ENCODE measurements at places on chromosomes 5 and 9.

- DNase-seq: no peak
These were observed 149.4 kb downstream of the MACROH2A1 start for GRCh38 chr5:135249658-135250057.

DNA sequence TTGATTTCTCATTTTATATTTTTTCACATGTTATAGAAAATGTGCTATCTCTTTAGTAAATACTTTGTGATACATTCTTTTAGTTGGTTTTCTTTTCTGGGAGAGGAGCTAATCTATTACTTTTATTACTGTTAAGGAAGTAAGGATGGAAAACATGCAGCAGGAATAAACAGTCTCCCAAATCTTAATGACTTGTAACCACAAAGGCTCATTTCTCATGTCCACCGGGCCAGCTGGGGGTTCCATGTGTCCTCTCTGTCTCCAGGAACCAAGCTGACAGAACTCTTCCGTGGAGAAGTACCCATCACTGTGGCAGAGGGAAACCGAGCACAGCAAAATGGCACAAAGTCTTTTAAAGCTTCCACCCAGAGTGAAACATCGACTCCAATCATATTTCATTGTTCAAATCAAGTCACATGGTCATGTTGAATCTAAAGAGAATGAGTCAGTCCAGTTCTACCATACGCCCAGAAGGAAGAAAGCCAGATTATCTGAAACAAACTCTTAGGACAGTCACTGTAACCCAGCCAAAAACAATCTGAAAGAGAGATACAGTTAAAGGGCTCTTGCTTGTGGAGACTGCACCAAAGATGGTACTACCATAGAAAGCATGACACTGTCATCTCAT lies 97.1 kb upstream of the CDH6 start:
- DNase-seq: no peak

GRCh38 chr5:40499518-40500273 lies 180.0 kb upstream of the PTGER4 start:
- DNase-seq: no peak

DNA sequence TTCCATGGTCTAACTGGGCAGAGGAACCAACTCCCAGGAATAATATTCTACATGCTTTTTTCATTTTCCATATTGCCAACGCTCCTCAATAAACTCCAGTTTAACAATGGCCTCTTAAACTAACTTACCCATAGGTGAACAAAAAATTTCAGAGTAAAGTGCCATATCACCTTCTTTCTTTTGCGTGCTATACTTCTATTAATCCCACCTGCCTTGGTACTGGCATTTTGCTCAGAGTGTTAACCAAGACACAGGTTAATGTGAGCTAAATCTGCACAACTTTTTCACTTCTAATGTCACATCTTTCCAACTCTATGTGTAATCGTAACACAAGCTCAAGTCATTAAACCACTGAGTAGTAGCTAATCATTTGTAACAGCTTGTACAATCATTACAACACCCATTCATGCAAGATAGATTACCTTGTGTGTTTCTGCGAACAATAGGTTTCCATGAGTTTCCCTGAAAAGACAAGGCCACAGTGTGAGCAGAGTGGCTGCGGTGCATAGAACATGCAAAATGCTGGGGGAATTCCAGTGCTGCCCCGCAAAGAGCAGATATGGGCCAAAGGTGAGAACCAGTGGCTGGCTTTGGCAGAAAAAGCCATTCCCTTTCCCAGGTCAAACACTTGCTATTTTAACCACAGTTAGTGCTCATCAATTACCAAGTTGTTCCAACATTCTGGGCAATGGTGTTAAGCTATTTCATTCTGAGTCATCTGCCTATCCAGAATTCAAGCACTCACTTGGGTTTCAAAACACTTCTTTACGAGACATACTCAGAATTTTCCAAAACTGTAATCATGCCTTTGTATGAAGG lies 42.8 kb downstream of the TIMD4 start:
- no peak for DNase-seq

GRCh38 chr5:111948092-111948841 lies 191.3 kb upstream of the NREP start:
- DNase-seq: no peak

GRCh38 chr5:148248894-148249293 lies 10.6 kb downstream of the MARCOL start:
- DNase-seq: no peak

- DNase-seq: no peak
These were observed 241.1 kb downstream of the PDE4D start for GRCh38 chr5:59652449-59652848.

GRCh38 chr9:136047076-136047774 lies 47.9 kb downstream of the NACC2 start:
- DNase-seq: no peak

- DNase-seq: no peak
These were observed 960 bp downstream of the CANX start for GRCh38 chr5:179699616-179700237.

DNA sequence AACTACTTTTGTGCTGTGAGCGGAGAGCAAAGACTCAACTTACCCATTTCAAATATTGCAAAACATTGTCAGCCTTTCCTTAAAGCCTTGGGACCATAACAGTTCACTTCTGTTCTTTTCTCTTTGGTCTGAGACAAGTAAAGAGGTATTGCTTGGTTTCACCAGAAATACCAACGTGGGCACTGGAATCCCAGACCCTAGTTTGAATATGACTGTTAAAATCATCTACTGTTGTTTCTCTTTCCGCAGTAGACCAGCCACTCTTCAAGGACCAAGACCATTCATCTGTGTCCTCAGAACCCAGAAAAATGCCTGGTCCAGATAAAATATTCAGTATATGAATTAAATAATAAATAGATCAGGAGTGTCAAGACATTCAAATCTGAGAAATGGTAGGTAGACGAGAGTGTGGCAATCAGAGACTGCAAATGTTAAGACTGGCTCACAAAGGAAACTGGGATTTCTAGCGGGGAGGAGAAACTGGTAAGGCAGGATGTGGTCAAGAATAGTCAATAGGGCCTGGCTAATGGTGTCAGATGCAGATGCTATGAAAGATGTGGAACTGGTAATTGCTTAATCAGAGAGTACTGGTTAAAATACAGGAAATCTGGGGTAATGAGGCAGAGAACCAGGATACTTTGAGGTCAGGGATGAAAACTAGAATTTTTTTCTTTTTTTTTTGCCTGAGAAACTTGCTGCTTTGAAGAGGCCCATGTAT lies 82.1 kb upstream of the IL33 start:
- DNase-seq: peak; percentile 19

- no peak for DNase-seq
These were observed 1.6 kb upstream of the LCN8 start for GRCh38 chr9:136759436-136760325.

DNA sequence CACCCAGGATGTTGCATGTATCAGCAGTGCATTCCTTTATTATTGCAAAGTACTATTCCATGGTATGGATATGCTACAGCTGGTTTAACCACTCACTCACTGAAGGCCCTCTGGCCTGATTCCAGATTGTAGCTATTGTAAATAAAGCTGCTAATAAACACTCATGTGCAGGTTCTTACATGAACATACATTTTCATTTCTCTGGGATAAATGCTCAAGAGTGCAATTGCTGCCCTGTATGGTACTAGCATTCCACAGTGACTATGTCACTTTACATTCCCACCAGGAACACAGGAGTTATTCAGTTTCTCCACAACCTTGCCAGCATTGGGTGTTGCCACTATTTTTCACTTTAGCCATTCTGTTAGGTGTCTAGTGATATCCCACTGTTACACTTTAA lies 267.6 kb downstream of the SPOCK1 start:
- DNase-seq: no peak

DNA sequence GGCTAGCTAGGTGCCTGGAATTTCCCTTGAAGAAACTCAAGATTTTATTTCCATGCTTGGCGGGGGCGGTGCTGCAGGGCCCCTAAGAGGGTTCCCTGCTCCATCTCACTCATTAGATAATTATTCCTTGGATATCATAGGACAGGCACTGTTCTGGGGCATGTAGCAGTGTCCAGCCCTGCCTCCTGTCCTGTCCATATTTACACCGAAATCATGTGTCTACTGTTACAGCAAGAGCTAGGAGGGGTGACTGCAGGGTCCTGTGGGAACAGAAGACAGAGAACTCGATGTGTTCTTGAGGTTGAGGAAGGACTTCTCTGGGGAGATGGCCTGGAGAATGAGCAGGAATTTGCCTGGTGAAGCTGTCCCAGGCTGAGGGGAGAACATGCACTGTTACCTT lies 96.6 kb downstream of the CYFIP2 start:
- no peak for DNase-seq

- DNase-seq: no peak
These were observed 4.2 kb downstream of the USP20 start for GRCh38 chr9:129839324-129840023.

DNA sequence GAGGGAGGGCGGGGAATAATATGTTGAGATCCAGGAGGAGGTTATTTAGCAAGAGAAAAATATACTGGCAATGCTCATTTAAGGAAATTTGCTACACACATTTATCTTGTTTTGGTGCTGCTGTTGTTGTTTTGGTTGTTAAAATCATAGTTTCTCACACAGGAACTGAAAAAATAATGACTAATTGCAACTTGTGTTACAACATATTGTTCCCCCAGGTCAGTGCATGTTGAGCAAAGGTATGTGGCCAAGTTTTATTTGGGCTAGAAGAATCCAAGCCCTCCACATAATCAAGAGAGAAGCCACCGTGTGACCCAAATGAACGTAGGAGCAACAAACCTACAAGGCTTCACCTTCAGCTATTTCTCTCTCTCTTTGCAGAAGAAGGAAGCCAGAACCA lies 220.3 kb upstream of the DAPK1 start:
- no peak for DNase-seq

DNA sequence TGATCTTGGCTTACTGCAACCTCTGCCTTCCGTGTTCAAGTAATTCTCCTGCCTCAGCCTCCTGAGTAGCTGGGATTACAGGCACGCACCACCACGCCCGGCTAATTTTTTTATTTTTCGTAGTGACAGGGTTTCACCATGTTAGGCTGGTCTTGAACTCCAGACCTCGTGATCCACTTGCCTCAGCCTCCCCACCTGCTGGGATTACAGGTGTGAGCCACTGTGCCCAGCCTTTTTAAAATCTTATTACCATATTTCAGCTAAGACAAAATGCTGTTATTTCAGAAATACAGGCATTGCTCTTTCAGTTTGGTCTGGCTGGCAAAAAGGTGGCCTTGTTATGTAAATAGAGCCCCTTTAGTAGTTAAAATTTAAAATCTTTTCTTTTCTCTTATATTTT lies 46.9 kb upstream of the GLDC start:
- no peak for DNase-seq

DNA sequence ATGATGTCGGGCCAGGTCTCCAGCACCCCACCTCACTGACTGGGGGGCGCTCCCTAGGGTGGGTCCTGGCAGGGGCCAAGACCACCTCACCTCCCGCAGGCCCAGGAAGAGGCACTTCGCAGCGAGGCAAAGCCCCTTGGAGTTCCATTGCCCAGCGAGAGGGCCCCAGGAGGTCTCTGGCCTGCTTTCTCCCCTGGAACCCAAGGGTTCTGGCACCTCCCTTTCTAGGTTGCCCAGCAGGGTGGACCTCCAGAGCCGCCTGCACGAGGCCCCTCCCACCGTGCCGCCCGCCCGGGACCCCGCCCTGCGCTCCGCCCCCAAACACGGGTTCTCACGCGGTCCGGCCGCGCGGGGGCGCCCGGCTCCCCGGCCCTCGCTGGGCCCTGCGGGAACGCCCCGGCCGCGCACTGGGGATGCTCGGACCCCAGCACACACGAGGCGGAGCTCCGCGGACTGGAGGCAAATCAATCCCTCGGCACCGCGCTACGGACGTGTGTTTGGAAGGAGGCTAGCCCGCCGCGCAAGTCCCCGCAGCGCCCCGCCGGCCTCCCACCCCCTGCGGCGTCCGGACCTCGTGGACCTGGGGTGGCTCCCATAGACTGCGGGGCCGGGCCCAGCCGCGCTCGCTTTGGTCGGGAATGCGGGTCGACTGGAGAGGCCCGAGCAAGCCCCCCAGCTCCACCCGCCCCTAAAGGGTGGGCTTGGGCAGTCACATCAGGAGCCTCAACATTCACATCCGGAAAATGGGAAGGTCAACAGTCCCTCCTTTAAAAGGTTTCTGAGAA lies 99.5 kb upstream of the LMX1B start:
- DNase-seq: peak; percentile 26

DNA sequence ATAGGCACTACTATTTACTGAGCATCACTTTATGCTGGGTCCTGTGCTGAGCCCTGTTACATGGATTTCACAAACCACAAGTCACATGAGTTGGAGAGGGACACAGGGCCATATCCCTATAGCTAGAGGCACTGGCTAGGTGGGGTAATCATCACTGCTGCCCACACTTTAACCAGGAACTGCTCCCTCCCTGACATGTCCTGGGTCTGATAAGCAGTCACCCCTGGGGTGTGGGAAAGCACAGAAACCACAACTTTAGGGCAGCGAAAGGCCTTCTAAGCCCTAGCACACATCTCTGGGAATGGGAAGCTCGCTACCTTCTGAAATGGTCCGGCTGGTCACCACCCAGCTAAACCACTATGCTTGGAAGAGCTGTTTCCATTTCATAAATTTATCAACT lies 15.0 kb downstream of the TBC1D2 start:
- no peak for DNase-seq

DNA sequence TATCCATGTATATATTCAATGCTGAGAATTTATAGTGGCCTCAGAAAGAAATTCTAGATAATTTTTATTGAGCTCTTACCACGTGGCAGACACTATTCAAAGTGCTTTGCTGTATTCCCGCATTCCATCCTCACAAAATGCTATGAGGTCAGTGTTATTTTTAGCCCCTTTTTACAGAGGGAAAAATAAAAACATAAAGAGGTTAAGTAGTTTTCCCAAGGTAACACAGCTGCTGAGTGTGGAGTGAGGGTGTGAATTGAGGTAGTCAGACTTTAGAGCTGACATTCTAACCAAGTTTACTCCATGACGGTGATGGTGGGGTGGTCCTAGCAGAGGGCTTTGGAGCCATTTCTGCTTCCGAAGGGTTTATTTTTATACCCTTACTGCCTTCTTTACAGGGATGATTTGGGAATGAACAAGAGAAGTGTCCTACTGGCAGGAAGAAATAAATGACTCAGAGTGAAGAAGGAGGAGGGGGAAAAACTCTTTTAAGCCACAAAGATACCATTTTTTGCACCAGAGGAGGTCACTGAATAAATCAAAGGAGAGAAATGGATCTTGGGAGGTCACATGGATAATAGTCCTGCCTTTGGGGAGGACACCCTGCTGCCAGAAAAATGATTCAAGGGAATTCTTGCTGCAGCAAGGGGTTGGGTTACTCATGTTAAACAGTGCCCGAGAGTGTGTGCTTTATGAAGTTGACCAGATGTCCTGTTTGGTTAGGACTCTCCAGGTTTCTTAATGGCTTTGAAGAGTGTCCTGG lies 76.1 kb downstream of the HMHB1 start:
- no peak for DNase-seq

- no peak for DNase-seq
These were observed 14.9 kb downstream of the CDHR2 start for GRCh38 chr5:176564002-176564401.

GRCh38 chr5:130141659-130142320 lies 237.5 kb downstream of the CHSY3 start:
- no peak for DNase-seq

All from T-helper 1 cell (primary cell).